ENCODE measurements at places on chromosomes 12 and 14.

- no peak for DNase-seq
Measured at GRCh38 chr12:93137656-93138612, 208.8 kb upstream of the EEA1 start.

DNA sequence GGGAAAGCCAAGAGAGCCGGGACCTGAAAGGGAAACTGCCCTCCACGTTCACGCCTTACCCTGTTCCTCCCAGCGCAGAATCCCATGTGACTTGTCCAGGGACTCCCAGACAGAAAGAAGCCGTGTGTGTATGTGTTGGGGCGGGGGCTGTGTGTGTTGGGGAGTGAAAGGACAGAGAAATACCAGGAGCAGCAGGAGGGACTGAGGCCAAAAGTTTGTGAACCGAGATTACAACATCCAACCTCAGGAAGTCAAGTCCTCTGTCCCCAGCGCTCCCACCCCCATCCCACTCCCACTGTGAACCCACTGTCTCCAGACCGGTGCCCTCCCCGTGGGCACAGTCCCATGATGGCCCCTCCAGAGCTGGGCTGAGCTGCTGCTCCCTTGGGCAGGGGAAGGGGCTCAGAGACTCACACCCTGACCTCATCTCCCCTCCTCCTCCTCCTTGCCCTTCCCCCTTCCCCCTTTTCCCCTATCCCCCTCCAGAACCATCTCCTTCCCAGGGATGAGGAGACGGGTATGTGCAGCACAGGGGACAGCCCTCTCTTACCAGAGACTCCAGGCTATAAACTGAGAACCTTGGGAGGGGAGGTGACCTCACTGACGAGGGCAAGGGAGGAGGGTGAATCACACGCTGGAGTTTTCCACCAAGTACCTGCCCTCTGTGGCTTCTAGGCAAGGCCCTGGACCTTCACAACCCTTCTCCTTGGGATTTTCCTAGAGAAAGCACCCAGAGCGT lies at the start of gene SLC6A12:
TSS of gene SLC6A12 (minus strand) at position 155 of the 739 bp plus-strand sequence. CDS start 4,171 bp downstream, outside the sequence.
- no peak for DNase-seq

DNA sequence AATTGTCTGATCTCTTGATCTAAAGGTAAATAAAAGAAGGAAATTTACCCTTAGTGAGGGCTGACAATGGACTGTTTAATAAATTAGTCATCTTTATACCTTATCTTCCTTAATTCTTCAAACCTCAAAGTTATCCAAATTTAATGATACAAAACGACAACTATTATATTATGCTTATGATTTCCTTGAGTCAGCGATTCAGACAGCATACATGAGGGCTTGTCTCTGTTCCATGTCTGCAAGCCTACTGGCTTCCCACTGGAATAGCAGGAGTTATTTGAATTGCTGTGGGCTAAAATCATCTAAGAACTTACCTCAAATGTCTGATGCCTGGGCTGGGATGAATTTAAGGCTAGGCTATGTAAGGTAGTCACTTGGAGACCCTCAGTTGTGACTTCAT lies 197.2 kb upstream of the MDGA2 start:
- DNase-seq = no peak

- DNase-seq = no peak
Measured at GRCh38 chr12:124047045-124047566, 74.1 kb downstream of the ZNF664 start.

- DNase-seq = no peak
Measured at GRCh38 chr14:32074887-32075572, 2.1 kb upstream of the ARHGAP5 start.

DNA sequence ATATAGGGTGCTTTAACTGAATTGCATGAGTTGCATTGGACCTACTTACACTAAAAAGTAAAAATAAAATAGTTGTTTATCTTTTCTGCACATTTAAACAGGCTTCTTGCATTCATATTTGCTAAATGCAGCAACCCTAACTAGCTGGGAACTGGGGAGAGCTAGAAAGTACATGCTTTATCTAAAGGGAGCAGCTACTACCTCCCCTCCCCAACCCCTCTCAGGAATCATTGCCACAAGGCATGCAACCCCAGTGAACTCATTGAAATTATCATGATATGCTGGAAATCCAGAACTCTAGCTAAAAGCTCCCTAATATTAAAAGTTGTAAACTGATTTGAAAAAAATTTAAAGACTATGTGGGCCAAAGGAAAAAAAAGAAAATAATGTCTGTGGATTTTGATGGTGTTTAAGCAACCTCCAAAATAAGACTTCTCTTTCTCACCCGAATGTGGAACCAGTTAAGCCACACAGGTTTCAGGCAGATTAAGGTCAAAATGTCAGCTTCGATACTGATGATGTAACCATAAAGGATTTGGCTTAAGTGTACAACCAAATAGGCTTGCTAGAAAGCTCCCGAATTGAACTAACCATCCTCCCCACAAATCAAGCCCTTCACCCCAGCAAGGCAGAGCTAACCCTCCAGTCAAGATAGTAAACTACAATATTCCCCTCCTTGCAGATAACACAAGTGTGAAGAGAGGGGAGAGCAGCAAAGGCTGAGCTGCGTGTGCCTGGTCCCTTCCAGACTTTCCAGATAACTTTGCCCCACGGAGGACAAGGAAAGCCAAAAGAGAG lies 13.8 kb upstream of the POC1B start:
- DNase-seq = no peak

DNA sequence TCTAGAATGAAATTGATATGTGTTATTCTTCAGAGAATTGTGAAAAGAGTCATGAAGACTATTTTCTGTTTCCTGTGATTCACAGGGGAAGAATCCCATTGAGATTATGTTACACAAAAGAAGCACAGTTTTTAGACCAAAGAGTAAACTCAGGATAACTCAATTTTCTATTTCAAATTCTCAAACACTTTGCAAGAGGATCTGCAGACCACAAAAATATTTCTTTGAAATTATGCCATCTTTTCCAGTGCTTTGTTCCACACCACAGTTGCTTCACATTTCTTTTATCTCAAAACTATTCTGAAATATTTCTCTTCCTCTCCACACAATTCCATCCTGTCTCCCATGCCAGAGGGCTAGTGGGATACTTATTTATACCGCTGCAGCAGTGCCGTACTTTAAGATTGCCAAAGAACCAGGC lies 188.9 kb upstream of the FOXG1 start:
- no peak for DNase-seq

- DNase-seq = no peak
Measured at GRCh38 chr14:83611491-83611890, 1918.5 kb upstream of the FLRT2 start.

GRCh38 chr14:29140016-29140415 lies 373.4 kb downstream of the FOXG1 start:
- no peak for DNase-seq

- DNase-seq = no peak
Measured at GRCh38 chr12:109950625-109951024, 45.5 kb downstream of the GIT2 start.
